Left renal pelvis (tissue), 4 donors: ENCODE measurements at places on chromosomes 2 and 18. TPM values are rescaled to one million over a fixed set of nuclear protein-coding genes. Genes with fewer than 3 reads are reported as not detected.
A peak's percentile ranks its signal among the peaks of the same experiment; 100 is the strongest.

DNA sequence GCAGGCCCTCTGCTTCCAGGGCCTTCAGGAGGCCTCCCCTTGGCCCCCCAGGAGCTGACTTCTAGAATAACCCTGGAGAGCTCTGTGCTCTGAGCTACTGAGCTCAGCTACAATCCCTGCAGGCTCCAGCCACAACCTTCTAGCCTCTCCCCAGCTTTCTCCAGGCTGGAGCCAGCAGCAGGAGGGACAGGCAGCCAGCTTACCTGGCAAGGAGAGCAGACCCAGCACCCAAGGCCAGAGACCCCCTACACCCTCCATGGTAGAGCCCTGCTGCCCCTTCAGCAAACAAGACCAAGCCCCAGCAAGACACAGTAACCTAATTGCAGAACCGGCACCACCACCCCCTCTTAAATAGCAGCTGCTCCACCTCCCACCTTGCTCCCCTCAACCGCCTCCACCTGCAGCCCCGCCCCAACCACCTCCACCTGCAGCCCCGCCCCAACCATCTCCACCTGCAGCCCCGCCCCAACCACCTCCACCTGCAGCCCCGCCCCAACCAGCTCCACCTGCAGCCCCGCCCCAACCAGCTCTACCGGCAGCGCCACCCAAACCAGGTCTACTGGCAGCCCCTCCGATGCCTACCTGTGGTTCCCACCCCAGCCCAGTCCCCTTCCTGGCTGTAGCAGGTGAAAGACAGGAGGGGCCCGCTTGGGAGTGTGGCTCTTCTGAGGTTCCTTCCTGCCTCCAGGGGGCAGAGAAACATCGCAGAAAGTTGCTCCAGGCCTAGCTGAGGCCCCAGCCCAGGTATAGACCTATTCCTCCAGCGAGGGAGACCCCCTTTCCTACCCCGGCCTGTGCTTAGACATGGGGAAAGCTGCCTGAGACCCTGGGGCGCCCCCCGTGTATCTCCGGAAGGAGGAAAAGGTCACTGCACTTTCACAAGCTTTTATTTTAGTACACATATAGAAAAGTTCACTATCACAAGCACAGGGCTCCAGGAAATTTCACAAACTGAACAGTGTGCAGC, at the start of gene ASTL:
Gene ASTL (minus strand): TSS at position 324 of the 967 bp plus-strand sequence. CDS start 66 bp downstream, at position 258.
- DNase-seq = no peak

DNA sequence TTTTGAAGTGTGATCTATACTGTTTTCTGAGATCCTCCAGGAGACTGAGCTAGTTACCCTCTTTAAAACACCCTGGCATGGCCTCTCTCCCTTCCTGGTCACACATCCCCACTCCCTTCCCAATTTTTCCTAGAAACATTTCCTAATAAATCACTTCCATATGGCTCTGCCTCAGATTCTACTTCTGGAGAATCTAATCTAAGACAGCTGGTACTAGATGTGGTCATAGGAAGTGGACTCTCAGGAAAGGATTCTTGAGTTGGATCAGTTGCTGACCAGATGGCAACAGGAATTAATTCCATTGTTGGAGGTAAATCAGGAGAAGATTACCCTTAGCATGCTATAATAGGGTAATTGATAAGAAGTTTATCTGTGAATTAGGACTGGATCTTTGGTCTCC, 310.5 kb downstream of the SATB2 start:
- no peak for DNase-seq

GRCh38 chr18:57819671-57820460, 16.8 kb upstream of the ATP8B1 start:
- no peak for DNase-seq

- no peak for DNase-seq
These were observed 6.5 kb upstream of the AFF3 start for GRCh38 chr2:100148883-100149282.

GRCh38 chr18:39749154-39749553, 2183.6 kb upstream of the CELF4 start:
- DNase-seq = no peak

- DNase-seq = no peak
These were observed 64.5 kb upstream of the NPAS2 start for GRCh38 chr2:100755441-100755840.

GRCh38 chr2:64970495-64970894, 18.7 kb upstream of the SLC1A4 start:
- no peak for DNase-seq

GRCh38 chr18:11668441-11669169, 20.5 kb upstream of the GNAL start:
- DNase-seq = no peak

DNA sequence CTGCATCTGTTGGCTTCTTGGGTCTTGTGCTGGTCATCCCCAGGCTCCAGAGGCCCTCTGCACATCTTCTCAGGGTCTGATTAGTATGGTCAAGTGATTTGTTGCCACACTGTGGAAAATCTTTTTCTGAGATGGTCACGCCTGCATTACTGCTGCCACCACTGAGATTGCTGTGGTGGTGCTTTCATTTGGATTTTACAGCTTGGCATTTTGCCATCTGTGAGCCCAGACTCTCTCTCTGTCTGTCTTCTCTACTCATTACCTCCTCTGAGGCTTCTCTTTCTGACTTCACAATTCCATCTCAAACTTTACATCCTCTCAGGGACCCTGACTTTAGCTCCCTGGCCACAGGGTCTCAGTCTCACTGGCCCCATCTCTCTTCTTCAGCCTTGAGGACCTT, 154.6 kb downstream of the LRRTM1 start:
- no peak for DNase-seq

- no peak for DNase-seq
These were observed 119.9 kb upstream of the CAB39 start for GRCh38 chr2:230592775-230593174.

- DNase-seq = no peak
These were observed 754.9 kb downstream of the SATB2 start for GRCh38 chr2:198702796-198703195.

- DNase-seq = no peak
These were observed 131.7 kb downstream of the GCA start for GRCh38 chr2:162475661-162476060.

GRCh38 chr2:147715807-147716206, 129.0 kb upstream of the ACVR2A start:
- DNase-seq = no peak

DNA sequence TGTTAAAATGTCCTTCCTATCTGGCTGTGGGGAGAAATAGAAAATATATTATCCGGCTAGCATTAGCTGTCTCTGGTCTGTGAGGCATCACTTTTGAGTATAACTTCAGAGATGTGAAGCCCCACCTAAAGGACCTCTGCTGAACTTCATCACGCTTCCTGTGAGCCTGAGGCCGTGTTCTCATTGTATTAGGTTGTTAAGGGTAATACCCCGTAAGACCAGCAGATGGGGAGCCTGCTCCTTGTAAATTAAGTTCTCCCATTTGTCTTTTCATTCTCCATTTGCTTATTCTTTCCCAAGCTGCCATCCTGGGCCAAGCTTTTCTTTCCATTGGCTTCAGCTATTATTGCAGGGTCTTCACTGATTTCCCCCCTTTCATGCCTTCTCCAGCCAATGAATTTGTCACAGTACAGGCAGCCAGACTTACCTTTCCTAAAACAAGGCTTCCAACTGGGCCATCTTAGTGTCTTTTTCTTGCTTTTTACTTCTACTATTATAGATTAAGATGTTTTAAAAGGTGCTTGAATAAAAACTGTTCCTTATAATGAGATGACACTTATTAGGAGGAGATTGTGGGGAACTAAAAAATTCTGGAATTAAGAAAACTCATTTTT, 12.4 kb downstream of the NIF3L1 start:
- peak; percentile 33 for DNase-seq

GRCh38 chr2:199603721-199604291, 146.1 kb upstream of the SATB2 start:
- no peak for DNase-seq

DNA sequence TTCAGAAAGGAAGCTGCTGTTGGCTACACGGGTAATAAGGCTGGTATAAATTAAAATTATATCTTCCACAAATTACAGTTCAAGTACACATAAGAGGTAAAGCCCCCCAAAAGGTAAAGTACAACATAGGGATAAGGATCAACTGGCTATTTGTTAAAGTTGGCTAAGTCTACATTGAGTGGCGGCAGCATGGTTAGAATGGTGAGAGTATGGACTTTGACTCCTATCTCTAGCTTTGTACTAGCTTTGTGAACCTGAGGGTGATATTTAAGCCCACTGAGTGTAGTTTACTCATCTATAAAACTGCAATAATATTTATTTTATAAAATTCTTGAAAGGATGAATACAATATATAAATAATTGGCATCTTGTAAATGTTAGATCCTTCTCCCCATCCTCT, 542.8 kb downstream of the DSC3 start:
- DNase-seq = no peak

DNA sequence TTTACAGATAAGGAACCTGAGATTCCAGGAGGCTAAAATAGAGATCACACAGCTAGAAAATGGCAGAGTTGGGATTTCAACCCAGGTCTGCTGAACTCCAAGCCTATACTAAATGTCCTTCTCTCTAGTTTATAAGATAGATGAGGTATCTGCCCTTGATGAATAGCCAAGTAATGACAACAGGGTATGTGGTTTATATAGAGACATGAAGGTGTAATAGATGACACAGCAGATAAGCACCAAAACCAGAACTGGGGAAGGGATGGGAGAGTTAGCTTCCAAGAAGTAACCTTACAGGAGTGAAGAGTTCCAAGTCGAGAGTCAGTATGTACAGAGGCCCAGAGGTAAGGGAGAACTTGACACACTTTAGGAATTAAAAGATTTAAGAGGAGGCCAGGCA, 104.7 kb upstream of the UBXN4 start:
- DNase-seq = no peak

GRCh38 chr2:191265311-191266170, 20.3 kb downstream of the MYO1B start:
- DNase-seq = peak; percentile 51

DNA sequence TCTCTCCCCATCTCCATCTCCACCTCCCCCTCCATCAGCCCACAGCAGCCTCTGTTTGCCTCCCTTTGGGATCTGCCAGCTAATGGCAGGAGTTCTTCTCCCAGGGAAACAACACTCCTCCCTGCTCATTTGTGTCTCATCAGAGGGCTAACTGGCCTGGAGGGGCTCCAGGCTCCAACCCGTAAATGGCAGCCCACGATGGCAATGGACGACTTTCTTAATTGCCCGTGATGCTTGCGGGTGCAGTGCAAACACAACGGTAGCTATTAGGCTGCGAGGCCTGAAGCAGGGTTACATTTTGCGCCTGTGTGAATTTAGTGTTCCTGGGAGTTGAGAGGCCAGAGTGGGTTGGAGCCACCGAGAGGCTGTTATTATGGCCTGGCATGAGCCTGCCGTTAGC, 285.1 kb downstream of the TNS1 start:
- no peak for DNase-seq

- DNase-seq = no peak
These were observed 101.0 kb downstream of the GPD2 start for GRCh38 chr2:156537141-156537540.

DNA sequence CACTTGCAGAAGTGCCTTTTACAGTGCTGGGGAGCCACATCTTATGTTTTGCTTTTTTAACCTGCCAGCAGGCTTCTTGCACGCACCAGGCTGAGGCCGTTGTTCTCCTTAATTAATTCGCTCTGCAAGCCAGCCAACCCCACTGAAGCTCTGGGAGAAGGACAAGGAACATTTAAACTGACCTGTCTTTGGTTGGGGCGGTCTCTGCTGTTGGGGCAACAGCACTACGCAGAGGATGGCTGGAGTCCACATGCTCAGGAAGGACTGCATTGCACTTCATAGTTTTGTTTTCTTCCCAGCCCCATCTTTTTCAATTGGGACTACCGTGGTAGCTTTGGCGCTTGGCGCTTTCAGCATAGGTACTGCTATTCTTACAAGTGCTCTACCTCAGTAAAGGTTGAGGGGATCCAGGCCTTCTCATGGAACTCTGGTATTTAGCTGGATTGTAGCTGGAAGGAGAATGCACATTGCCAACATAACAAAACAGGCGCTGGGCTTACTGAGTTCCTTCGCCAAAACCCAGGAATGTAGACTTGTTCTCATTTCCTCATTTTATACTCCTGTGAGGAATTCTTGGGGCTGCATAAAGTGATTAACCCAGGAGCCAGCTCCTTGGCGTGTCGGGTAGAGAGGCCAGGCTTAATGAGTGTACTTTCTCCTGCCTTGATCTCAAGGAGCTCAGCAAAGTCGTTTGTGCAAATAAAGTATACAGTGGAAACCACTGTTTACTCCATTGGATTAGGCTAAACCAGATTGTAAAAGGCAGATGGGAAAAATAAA, 146.2 kb downstream of the PRKCE start:
- no peak for DNase-seq

- DNase-seq = no peak
These were observed 61.3 kb downstream of the GDF7 start for GRCh38 chr2:20728114-20728758.

DNA sequence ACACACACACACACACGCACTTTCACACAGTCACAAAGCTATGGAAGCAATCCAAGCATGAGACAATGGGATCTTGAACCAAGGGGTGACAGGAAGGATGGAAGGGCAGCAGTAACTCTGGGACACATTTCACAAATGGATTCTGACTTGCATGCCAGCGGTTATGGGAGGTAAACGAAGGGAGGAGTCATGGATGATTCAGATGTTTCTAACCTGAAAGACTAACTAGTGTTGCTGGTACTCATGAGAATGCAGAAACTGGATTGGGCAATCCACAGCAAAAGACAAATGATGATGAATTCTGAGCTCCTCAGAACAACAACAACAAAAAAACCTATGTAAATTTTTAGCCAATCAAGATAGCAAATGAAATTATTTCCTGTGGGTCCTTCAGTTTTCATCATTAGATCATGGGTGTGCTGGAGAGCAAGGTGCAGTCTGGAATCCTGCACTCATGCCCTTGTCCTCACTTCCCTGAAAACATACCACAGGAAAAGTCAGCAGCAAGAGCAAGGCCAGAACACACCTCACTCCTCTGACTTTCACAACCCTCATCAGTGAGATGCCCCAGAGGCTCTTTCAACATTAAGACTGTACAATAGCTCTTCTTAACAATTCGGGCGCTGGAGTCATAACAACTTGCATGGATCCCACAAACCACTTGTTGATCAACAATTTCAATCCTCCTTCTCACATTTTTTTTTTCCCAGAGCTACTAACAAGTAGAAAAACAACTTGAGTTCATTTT, 32.6 kb downstream of the ABCA12 start:
- DNase-seq = no peak

GRCh38 chr2:866887-867286, 83.8 kb upstream of the SNTG2 start:
- DNase-seq = no peak

GRCh38 chr2:98474979-98475632, 30.4 kb downstream of the INPP4A start:
- no peak for DNase-seq

GRCh38 chr2:167404627-167405284, 516.5 kb downstream of the XIRP2 start:
- no peak for DNase-seq

Gene OR6B2
- polyA plus RNA-seq = not detected

Gene CTAGE1
- polyA plus RNA-seq = not detected

Gene RESP18
- polyA plus RNA-seq = not detected

Gene INPP5D
- polyA plus RNA-seq = 6.0 TPM

Gene TYW5
- polyA plus RNA-seq = 19.9 TPM

Gene DSC2
- polyA plus RNA-seq = 40.6 TPM

Gene SOWAHC
- 20.2 TPM for polyA plus RNA-seq
